ENCODE measurements at places on chromosomes 5 and 9. TPM values are rescaled to one million over a fixed set of nuclear protein-coding genes. Genes with fewer than 3 reads are reported as not detected.

Gene ASS1
- total RNA-seq, result 299 TPM

Gene MVB12B
- 5.5 TPM for total RNA-seq

Gene CNOT8
- total RNA-seq, result 52.3 TPM

Gene SLC6A3
- total RNA-seq, result not detected

All from MCF 10A (cell line).